Sigmoid colon (tissue), 7 donors: ENCODE measurements at places on chromosomes 11 and 22. TPM values are rescaled to one million over a fixed set of nuclear protein-coding genes. Genes with fewer than 3 reads are reported as not detected.

The CCND1 gene
- 15.0 TPM for total RNA-seq

The OSBPL5 gene
- 69.2 TPM for total RNA-seq

The DDI1 gene
- not detected for total RNA-seq

The LRRC32 gene
- total RNA-seq: 21.6 TPM

The SLC25A18 gene
- 3.9 TPM for total RNA-seq

The TRIM49B gene
- not detected for total RNA-seq

The DRD4 gene
- 2.2 TPM for total RNA-seq

The MRGPRX3 gene
- total RNA-seq: not detected

The OR52E4 gene
- total RNA-seq: not detected
